Esophagus mucosa (tissue), 1 donor: ENCODE measurements at places on chromosomes 3 and 15.

GRCh38 chr3:153621953-153622352 is 459.9 kb downstream of the RAP2B start:
- ATAC-seq: peak; percentile 65

DNA sequence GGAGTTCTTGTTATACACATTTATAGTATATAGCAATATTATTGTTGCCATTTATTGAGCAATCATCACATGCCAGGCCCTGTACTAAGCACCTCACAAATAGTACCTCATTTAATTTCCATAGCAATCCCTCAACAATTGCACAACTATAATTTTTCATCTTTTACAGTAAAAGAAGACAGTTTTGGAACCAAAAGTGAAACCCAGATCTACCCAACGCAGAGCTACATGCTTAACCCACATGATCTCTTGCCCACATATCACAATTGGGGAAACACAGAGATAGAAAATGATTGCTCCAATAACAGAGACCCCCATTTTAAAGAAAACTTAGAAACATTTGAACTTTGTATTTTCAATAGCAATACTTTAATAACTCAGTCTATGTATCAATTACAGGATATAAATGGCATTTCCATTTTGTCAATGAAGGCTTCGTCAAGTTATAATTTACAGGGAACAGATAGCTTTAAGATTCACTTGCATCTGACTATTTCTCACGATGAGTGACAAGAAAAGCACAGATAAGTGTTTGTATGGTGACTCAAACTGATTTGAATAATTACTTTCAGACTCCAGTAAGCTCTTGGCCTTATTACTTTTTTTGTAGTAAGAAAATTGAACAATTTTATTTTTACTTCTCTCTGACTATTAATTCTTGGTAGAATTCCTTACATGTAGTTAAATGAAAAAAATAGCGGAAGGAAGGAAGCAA is 38.7 kb upstream of the CCDC50 start:
- peak; percentile 45 for ATAC-seq

DNA sequence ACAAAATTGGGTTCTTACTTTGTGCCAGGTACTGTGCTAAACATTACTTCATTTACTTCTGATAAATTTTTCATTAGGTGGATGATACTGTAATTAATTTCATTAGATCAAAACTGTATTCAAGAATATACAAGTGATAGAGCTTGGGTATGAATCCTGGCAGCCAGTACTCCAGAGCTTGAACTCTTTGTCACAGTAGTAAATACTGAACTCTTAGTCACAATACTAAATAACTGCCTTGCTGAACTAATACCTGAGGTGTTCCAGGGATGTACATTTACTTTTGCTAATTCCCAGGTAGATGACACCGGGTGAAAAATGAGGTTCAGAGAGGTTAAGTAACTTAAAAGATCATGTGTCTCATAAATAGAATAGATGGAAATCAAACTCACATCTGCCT is 20.3 kb downstream of the FXR1 start:
- ATAC-seq: no peak

- no peak for ATAC-seq
These were observed 14.9 kb downstream of the AMIGO3 start for GRCh38 chr3:49704629-49705028.

DNA sequence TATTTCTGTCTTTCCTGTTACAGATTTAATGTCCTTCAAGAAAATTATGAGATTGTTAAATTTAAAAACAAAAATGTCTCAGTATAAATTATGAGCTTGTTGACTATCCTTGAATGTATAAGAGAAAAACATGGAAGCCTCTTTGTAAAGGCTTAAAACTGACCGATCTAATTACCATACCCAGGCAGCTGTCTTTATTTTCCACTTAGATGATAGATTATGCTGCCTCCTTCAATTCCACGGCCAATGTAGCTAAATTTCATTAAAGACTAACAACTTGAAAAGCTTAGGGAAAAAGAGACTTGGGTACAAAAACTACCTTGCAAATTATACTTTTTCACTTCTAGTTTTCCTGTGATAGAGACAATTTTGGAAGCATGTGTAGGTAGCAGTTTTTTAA is 88.3 kb downstream of the ATP10A start:
- no peak for ATAC-seq

DNA sequence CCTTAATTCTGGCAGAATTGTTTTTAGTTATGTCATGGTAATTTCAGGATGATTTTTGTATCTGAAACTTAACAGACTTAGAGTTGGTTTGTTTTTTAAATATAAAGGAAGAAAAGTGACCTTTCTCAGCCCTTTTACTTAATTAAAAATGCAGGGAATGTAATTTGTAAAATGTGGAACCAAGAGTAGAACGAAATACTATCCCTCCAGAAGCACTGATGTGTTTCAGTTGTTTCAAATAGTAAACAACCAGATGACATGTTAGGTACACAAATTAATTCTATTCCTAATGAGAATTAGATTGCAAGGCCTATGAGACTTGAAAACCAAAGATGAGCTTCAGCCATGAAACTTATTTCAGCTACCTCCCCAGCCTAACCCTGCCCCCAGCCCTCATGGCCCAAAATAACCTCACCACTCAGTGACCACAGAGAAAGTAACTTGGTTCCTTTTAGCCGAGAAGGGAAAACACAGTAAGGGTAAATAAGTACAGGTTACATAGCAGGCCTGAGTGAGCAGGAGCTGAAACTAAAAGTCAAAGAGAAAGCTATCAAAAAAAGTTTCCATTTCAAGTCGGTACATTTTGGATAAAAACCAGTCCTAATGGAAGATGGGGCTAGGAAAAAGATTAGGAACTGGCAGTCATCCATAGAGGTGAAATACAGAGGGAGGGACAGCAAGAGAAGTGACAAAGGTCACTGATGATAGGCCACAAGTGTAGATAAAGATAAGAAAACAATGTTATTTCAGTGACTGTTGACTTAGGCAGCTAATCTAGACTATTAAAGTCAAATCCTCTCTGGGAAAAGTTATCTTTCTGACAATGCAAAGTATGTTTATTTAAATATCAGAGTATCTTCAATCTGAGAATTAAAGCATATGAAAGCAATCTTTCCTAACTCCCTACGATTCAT is 23.2 kb downstream of the SENP8 start:
- no peak for ATAC-seq

GRCh38 chr3:54443561-54444161 is 321.3 kb downstream of the CACNA2D3 start:
- peak; percentile 59 for ATAC-seq

GRCh38 chr3:102530415-102531181 is 95.8 kb downstream of the ZPLD1 start:
- peak; percentile 22 for ATAC-seq
